Skeletal muscle cell (primary cell): ENCODE measurements at places on chromosomes 6 and 20.

DNA sequence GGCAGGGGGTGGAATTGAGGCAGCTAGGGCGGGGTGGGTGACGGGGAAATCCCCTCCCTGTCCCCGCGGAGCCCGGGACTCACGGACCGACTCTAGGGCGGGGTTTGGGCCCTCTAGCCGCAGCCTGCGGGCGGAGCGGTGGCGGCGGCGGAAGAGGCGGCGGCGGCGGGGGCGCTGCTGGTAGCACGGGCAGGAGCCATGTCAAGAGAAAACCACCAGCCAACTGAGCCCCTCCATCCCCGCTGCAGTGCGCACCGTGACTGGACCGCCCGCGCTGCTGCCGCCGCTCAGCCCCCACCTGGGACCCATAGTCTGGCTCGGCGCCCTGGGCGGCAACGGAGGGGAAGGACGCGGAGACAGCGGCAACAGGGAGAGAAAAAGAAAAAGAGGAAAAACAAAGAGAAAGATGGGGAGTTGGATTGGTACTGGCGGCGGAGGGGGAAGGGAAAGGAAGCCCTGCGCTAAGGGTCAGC is 1.2 kb upstream of the C6orf62 start:
- DNase-seq: no peak

- no peak for DNase-seq
These were observed 292.5 kb downstream of the FARS2 start for GRCh38 chr6:5553767-5554166.

DNA sequence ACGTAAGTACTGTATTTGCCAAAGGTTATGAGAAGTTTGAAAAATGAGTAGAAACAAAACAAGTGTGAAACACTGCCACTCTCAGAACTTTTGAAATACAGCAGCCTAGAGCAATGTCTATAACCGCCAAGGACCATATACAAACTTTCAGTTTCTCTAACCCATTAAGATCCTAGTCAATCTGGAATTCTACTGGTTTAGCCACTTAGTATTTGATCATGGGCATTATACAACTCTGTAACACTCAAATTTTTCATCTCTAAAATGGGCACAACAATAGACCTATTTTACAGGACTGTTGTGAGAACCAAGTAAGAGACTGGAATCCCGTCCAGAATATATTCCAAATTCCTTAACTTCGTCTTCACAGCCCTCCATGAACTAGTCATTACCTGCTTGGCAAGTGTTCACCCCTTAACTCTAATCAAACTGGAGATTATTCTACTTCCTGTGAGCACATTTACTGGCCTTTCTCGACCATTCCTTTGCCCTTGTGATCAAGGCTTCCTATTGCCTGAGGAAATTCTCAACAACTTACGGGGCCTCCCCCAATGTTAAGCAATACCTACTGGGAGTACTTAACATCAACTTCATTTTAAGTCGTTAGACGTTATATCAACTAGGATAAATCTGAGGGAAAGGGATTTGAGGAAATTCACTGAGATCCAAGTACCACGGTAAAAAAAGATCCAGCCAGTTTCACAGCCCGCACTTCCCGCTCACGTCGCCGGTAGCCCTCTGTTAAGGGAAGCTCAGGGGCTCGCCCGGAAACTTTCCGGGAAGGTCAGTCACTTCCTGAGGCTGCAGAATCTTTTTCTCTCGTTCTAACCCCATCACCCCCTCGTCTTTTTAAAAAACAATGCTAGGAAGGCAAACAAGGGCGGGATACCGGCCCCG is 1.1 kb downstream of the EIF2S2 start:
- no peak for DNase-seq

DNA sequence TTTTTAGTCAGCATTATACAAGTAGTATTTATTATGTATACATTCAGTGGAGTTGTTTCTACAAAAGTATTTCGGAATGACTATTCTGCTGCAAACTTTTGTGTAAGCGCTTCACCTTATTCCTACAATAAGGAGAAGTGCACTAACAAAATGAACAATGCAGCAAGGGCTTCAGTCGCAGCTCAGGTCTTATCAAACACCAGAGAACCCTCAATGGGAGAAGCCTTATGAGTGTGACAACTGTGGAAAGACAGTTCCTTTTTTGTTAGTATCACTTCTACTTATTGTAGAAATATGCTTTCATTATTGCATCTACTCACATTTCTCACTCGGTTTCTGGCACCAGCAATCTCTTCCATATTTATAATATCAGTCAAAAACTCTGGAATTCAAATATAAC is 18.8 kb downstream of the ZKSCAN3 start:
- DNase-seq: no peak

GRCh38 chr6:159701413-159701999 is 8.5 kb upstream of the SOD2 start:
- DNase-seq: peak; percentile 86

DNA sequence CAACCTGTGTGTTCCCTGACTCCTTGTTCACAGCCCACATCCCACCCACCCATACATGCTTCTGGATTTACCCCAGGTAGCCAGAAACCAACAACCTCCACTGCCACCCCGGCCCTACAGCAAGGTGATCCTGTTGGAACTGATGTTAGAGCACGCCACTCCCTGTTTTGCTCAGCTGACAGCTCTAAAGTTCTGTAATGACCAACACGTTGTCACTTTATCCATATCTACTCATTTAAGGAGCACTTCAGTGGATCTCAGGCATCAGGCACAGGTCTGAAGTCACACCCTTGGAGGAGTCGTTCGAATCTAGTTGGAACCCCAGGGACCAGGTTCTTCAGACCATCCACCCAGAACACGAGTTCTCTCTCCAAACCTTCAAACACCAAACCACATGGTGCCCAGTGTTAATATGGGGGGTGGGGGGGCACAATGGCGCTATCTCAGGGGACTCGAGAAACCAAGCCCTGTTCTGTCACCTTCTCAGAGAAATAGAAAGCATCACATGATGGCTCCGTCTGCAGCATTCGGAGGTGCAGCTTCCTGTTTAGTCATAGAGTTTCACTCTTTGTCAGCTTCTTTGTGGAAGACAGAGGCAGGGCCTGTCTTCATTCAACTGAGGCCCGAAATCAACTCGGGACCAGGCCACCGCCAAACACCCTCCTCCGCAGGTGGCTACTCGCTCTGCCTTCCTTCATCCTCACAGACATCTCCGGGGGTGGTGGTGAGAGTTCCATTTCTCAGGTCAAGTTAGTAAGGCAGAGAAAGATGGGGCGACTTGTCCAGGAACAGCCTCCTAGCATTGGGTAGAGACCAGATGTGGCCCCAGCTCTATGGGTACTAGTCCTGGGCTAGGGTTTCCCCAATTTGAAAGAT is 142.2 kb downstream of the NFATC2 start:
- no peak for DNase-seq

- DNase-seq: peak; percentile 41
These were observed 979.8 kb upstream of the GJE1 start for GRCh38 chr6:141152951-141153350.

GRCh38 chr20:14677455-14677854 is 340.0 kb upstream of the FLRT3 start:
- DNase-seq: no peak

GRCh38 chr6:158919865-158920264 is 80.1 kb downstream of the RSPH3 start:
- no peak for DNase-seq

GRCh38 chr6:45467853-45468252 is 90.1 kb upstream of the SUPT3H start:
- DNase-seq: no peak
